NCI-H446 treated with DMSO at 0.1 percent for 48 hours (cell line): ENCODE measurements at places on chromosomes 2 and 18.

GRCh38 chr2:241540771-241541561 lies 17.6 kb upstream of the BOK start:
- no peak for DNase-seq

GRCh38 chr18:9296233-9297006 lies 38.2 kb upstream of the TWSG1 start:
- no peak for DNase-seq

DNA sequence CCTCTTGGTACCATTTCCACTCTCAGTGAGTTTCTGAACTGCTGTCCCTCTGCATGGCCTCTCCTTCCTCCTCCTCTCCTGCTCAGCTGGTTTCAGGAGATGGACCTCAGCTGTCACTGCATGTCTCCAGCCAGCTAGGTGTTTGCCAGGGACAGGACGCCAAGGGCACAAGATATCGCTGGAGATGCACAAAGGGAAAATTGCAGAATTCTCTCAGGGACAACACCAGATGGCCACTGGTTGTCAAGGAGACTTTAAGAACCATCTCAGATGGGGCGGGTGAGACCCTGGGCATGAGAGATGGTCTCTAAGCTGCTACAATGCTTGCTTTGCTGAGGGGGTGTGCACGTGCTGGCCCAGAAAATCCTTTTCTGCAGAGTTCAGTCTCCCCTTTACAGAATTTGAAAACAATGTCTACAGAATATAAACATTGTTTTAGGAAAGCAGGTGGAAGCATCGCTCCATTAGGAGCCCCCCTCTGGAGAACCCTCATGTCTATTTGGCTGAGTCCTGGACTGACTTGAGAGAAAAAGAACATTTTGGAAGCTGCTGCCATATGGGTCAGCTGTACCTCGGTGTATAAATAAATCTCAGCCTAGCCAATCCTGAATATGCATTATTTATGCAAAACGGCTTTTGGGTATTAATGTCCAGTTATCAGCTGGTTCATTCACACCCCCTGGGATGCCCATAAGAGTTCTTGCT lies 57.8 kb upstream of the SPP2 start:
- no peak for DNase-seq

GRCh38 chr18:41436772-41437171 lies 518.3 kb upstream of the PIK3C3 start:
- DNase-seq = no peak

- no peak for DNase-seq
Measured at GRCh38 chr2:109342930-109343329, 213.9 kb downstream of the SH3RF3 start.

DNA sequence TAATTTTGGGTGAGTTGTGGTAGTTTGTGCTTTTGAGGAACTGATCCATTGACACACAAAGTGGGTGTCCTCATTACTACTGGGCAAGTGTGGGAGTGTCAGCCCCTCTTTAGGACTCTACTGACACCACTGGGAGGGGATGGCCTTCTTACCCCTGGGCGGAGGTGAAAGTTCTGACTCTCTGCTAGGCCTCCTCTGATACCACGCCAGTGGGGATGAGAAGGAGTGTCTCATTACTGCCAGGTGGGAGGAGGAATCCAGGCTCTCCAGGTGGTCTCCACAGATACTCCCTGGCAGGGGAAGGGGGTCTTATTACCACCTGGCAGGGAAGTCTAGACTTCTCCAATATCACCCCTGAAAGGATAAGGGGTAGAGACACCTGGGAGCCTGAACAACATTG lies 9.1 kb downstream of the LCLAT1 start:
- no peak for DNase-seq

GRCh38 chr2:8224347-8225190 lies 457.3 kb upstream of the ID2 start:
- no peak for DNase-seq

DNA sequence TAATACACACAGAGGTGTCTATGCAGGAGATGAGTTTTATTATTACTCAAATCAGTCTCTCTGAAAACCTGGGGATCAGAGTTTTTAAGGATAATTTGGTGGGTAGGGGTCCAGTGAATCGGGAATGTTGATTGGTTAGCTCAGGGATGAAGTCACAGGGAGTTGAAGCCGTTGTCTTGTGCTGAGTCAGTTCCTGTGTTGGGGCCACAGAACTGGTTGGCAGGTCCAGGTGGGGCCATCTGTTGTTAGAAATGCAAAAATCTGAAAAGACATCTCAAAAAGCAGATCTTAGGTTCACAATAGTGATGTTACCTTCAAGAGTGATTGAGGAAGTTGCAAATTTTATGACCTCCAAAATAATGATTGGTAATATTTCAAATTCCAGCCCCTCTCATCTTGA lies 86.9 kb downstream of the VSNL1 start:
- no peak for DNase-seq

DNA sequence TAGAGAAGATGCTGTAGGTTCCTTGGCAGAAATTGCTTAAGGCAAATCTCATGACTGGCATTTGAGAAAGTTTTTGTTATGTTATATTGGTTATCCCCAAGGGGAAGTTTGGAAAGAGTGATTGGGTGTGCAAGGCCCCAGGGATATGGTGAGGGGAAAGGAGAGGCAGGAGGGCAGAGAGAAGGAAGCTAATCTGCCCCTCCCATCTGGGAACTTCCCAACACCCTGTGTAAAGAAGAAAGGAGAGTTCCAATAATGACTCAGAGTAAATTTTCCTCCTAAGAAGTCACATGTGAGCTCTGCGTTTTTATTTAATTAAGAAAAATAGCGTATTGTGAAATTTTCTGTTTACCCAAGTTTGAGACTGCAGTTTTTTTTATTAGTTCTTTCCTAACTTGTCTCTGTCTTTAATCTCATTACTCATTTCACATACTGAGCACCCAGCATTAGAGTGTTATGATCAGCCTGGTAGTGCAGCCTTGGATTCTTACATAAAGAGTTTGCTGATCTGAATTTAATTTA lies 3.1 kb upstream of the KYNU start:
- no peak for DNase-seq

GRCh38 chr2:156884216-156884615 lies 373.3 kb upstream of the GALNT5 start:
- no peak for DNase-seq

DNA sequence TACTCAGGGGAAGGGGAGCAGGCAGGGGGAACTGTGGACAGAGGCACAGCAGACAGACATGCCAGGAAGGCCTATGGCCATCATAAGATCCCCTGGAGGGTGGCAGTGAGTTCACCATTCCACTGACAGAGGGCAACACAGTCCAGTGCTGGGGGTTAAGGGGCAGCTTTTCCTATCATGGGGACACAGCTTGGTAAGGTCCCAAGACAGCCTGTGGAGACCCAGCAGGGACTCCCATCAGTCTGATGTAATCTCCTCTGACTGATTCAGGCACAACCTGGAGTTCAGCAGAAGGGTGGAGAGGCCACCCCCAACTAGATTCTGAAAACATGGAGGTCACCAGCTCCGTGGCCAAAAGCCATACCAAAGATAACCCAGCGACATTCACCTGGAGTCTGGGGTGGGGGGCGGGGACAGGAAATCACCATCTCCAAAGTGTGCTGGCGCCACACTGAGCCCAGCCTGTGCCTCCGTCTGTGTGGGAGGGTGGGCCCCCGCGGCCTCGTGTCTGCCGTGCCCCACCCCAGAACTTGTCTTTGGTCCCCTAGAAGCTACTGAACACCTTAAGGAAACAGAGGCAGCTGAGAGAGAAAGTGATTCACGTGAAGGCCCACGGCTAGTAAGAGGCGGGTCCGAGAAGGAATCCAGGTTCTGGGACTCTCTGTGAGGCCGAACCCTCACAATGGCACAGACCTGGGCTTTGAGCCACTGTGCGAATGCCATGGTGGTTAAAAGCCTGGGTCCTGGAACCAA lies 28.6 kb downstream of the DNMT3A start:
- DNase-seq = no peak
